CD4-positive, alpha-beta T cell treated with Interleukin-1 beta for 1 hour (primary cell): ENCODE measurements at places on chromosomes 2 and 18.

DNA sequence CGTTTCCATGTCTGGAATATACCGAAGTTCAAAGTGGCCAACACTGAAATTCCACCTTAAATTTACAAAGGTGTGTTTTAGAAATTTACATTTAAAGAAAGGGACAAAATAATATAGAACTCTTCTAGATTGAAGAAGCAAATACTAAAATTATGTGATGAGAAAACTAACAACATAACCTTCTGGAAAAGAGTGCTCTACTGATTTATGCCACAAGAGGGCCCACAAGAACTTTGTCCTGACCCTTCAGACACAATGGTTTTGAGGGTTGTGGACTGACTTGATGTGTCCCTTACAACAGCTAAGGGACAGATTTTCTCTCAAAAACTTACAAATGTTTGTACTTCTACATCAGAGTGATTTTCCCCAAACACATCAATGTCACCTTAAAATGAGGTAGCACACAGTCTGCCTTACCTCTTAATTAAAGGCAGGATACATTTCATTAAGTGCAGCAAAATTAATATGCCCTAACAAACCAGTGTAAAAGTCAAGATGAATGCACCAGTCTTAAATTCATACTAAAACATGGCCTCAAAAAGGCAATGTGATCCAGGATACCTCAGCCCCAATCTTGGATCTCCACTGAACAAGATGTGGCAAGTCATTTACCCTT is 36.2 kb downstream of the EIF2AK3 start:
- DNase-seq, result peak; percentile 27

- DNase-seq, result no peak
Measured at GRCh38 chr2:67876176-67876575, 186.6 kb downstream of the C1D start.

DNA sequence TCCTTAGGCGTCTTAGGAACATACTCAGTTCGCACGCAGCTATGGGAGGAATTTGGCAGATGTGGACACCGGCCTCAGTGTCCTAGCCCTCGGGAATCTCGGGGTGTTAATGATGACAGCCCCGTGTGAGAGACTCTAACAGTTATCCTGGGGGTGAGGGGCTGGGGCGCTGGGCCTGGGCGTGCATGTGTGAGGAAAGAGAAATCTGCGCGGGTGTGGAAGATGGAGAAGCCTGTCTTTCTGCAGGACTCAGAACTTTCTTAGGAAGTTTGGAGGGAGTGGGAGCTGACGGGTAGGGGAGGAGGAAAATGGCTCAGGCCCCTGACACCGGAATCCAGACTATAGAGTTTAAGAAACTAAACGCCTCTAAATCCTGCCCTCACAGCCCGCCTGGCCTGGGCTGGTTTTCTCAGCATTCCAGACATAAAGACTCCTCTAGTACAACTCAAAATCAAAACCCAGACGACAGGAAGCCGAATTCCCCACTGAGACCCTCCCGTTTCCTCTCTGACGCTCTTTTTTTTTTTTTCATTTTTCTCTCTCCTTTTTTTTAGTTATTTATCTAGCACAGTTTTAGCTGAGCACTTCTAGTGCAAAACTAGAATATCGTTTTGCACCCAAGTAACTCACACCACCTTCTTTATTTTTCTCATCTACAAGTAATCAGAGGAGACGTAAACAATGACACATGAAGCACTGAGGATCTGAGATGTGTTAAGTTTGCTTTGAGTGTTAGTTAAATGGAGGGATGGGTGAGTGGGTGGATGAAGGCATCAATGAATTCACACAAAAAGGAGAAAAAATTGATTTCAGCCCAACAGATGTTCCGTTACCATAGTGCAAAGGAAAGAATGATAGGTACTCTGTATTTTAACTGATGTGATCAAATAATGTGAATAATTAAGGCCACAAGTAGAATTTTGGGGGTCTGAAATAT is 1.2 kb upstream of the HAAO start:
- DNase-seq, result no peak

GRCh38 chr2:168167511-168168263 is 79.7 kb downstream of the STK39 start:
- DNase-seq, result no peak

DNA sequence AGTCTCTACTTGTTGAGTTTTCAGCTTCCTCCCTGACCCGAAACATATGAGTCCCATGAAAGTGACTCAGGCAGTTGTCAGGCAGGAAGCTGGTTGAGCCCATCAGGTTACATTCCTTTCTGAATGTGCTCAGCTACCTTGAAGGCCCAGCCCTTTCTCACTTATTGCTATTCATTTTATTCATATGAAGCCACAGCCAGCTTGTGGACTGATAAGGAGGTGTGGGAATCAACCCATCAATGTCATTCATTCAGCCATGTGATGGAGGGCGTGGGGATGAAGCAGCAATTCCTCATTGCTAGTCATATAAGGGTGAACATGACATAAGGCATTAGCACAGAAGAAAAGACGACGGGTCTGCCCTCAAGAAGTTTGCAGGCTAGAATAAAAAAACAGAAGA is 5.3 kb upstream of the VPS4B start:
- DNase-seq, result no peak

- DNase-seq, result no peak
Measured at GRCh38 chr2:144479659-144480058, 40.3 kb downstream of the ZEB2 start.

DNA sequence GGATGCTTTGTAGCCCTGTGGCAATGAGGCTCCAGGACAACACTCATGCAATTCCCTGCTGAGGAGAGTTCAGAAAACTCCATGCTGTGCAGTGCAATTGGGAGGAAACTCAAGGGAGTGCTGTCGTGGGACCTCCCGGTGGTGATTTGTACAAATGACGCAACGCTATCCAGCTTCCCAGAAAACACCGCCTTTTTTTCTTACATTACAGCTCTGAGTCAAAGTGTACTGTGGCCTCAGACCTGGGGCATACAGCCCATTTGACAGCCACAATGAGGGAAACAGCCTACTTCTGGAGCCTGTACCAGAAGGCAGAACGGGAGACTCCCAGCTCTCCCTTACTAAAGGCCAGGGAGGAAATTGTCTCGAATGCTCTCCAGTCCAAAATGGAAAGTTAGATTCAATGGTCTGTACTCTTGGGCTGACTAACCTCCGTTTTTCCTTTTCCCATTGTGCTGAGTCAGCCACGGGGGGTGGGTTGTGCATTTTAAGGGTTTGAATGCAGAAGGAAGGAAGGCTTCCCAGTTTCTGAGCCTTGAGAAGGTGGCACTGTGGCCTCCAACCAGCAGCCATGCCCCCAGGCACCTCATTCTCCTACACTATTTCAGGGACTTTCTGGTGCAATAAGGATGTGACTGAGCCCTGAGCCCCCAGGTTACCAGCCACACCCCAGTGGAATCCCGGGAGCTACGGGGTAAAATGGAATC is 16.4 kb upstream of the CYP1B1 start:
- DNase-seq, result no peak

DNA sequence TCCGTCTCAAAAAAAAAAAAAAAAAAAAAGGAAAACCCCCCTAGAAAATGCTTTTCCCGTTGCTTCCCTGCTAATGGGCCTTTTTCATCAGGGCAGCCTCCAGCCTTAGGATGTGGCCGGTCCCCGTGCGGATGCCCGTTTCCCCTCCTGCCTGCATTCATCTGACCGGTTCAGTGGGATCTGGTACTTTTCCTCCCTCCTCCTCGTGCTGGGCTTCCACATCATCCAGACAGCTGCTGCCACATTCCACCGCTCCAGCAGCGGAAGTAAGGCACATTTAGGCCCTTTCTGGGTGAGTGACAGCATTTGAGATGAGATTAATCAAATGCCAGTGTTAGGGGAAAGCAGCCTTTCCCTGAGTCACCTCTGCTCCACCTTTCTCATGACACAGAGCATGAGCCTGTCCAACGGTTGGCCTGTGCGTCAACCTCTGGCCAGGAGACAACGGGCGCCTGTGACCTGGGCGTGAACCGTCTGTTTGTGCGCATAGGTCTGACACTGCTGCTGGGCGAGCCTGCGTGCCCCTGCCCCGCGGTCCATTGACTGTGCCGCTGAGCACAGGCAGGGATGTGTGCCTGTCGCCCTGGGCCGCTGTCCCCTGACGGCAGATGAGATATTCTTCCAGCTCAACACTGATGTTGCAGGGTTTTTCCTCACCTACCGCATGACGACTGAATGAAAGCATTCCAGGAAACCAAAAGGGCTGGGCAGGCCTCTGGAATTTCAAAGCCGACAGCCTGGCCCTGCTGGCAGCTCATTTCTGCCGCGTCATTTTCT is 174.0 kb downstream of the TGIF1 start:
- DNase-seq, result no peak

GRCh38 chr18:56545464-56545863 is 92.9 kb downstream of the TXNL1 start:
- no peak for DNase-seq

GRCh38 chr2:181857483-181857882 is 34.0 kb upstream of the ITPRID2 start:
- no peak for DNase-seq

DNA sequence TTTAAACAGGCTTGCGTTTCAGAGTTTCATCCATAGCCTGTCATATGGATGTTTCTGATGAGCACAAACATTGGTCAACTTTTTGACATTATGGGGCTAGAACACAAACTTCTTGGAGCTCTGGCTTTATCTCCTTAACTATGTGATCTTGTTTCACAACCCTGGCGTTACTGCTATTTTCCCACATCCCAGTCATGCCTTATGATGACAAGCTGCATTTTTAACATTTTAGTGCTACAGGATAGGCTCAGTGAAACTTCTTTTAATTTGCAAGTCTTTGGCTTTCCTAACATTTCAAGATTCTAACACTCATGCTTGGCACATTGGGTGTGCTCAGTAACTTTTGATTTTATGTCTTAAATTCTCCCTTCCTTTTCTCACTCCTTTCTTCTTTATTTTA is 21.0 kb upstream of the PDE1A start:
- DNase-seq, result no peak

- DNase-seq, result no peak
Measured at GRCh38 chr2:131557558-131558321, 30.1 kb downstream of the CCDC74A start.

GRCh38 chr18:69820538-69820937 is 127.1 kb downstream of the CD226 start:
- DNase-seq, result no peak

GRCh38 chr2:121469356-121469755 is 61.3 kb upstream of the RNU4ATAC start:
- DNase-seq, result no peak

- DNase-seq, result no peak
Measured at GRCh38 chr2:241286348-241287090, 29.0 kb downstream of the HDLBP start.

GRCh38 chr2:62326735-62327134 is 130.8 kb downstream of the B3GNT2 start:
- no peak for DNase-seq

DNA sequence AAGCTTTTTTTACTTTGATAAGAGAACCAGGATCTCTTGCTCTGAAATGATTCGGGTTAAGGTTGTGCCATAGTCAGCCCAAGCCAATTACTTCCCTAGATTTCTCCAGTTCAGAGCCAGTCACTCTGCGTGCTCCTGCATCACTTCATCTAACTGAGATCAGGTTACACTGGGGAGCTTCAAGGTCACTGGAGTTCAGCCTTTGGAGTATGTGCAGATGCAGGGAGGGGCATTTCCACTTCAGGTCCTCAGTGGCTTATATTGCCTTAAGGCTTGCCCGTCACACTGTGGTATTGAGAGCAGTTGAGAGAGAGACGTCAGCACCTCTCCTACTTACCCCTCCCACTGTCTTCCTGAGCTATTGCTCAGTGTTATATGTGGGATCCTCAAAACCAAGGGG is 317.8 kb downstream of the EPHA4 start:
- no peak for DNase-seq

GRCh38 chr2:178473373-178473772 is 5.0 kb downstream of the FKBP7 start:
- DNase-seq, result no peak

- no peak for DNase-seq
Measured at GRCh38 chr2:126449677-126450076, 206.3 kb upstream of the GYPC start.

DNA sequence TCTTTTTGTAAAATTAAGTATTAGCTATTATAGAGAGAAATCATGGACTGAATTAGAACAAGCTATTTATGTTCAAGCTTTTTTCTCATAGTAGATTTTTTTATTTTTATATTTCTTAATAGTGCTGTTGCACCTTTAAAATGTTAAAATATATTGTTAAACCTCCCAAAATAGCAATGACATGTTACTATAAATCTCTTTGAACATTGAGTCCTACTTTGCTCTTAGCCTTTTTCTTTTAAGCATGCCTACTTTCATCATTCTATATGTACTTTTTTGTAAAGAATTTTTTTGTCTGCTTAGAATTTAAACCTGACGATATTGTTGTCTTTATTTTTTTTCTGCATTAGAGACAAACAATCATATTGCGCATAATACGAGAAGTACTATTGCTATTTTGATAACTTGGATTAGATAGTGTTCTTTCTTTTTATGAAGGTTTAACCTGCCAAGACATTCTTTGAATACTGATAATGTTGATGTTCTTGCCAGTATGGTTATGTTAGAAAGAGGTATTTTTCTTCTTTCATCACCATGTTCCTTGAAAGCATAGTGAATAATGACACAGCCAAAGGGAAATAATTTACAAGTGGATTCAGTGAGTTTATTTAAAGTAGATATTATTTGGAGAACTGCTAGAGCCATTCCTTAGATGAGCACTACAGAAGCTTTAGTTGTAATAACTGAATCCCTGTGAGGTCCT is 40.6 kb downstream of the PMS1 start:
- no peak for DNase-seq

GRCh38 chr2:169963786-169964185 is 136.5 kb downstream of the UBR3 start:
- no peak for DNase-seq

- DNase-seq, result no peak
Measured at GRCh38 chr2:191857259-191857805, 10.4 kb upstream of the CAVIN2 start.
